Brain pericyte (primary cell): ENCODE measurements at places on chromosomes 7 and 10.

GRCh38 chr10:70849582-70850016 lies 33.9 kb downstream of the SGPL1 start:
- DNase-seq: no peak

GRCh38 chr7:148337246-148337965 lies 253.2 kb upstream of the C7orf33 start:
- no peak for DNase-seq

DNA sequence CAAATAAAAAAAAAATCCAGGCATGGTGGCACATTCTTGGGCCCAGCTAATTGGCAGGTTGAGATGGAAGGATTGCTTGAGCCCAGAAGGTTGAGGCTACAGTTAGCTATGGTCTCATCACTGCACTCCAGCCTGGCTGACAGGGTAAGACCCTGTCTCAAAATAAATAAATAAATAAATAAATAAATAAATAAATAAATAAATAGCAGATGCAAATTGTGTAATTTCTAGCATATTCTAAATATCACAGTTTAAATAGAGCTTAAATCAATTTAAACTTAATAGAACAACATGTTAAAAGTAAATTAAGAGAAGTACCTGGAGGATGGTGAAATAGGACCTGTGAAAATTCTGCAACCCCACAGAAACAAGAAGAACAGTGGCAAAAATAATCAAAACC lies 290.5 kb downstream of the TFEC start:
- DNase-seq: no peak

- DNase-seq: no peak
These were observed 951 bp downstream of the ELOVL3 start for GRCh38 chr10:102227050-102227449.

DNA sequence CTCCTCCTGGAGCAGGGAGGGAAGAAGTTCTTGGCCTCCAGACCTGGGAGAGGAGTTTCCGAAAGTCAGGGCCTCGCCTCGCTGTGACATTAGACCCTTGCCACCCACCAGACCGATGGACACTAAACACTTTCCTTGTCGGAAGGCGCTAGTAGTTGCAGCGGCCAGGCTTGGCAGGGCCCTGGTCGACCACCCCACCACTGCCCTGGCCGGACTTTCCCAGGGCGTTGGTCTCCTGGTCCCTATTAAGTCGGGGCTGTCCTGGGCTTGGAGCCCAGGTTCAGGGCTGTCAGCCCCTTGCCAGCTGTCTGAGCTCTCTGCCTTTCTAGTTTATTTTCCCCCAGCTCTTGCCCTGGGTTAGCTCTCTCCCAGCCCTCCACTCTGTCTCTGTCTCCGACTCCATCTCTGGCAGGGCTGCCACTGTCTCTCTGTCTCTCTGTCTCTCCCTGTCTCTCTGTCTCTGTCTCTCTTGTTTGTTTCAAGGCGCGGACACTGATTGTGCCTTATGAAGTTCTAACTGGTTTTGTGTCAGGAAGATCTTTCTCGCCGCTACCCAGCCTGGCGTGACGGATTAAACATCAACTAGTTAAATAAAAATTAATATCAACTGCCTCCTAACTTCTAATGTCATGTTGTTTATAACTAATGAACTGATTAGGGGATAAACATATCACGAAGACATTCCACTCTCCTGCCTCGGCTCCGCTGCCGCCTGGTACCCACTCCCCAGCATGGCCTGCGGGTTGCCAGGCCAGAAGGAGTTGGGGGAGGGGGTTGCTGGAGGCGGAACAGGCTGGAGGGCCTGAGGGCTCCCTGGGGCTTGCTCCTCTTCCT lies 13.8 kb upstream of the PAX2 start:
- DNase-seq: no peak

DNA sequence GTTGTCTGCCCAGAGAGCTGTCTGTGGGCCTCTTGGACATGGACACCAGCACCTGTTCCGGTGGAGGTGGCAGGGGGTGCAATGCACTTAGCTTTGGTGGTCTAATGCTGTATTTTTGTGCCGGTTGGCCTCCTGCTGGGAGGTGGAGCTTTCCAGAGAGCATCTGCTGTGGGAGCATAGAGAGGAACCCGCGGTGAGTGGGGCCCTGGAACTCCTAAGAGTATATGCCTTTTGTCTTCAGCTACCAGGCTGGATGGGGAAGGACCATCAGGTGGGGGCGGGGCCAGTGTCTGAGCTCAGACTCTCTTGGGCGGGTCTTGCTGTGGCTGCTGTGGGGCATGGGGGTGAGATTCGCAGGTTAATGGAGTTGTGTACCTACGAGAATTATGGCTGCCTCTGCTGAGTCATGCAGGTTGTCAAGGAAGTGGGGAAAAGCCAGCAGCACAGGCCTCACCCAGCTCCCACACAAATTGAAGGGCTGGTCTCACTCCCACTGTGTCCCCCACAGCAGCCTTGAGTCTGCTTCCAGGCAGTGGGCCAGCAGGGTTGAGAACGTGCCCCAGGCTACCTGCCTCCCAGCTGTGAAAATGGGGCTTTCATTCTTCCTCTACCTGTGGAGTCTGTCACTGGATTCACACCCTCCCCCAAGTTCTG lies 29.0 kb downstream of the JAKMIP3 start:
- DNase-seq: no peak

GRCh38 chr7:115015619-115016018 lies 93.7 kb downstream of the MDFIC start:
- DNase-seq: no peak

DNA sequence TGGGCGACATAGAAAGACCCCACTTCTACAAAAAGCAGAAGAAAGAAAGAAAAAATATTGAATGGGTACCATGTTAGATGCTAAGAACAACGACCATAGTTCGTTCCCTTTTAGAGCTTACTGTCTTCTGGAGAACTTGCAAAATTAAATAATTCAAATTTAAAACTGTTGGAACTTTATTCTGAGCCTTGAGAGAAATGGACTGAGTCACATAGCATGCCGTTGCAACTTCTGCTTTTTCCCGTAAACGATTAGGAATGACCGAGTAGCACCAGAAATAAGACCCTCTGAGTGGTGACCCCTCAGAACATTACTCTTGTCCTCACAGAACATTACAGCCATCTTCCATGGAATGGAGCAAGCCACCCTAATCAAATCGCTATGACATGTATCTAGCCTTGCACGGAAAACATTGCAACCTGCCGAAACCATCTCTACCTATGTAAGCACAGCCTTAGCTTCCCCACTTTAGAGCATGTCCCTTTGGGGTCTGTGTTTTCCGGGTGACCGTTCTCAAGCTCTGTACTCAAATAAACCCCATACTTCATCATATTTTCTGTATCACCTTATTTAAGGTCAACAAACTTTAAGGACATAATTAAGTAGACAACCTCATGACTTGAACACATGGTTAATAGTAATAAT lies 179.1 kb downstream of the PRKCQ start:
- DNase-seq: no peak

DNA sequence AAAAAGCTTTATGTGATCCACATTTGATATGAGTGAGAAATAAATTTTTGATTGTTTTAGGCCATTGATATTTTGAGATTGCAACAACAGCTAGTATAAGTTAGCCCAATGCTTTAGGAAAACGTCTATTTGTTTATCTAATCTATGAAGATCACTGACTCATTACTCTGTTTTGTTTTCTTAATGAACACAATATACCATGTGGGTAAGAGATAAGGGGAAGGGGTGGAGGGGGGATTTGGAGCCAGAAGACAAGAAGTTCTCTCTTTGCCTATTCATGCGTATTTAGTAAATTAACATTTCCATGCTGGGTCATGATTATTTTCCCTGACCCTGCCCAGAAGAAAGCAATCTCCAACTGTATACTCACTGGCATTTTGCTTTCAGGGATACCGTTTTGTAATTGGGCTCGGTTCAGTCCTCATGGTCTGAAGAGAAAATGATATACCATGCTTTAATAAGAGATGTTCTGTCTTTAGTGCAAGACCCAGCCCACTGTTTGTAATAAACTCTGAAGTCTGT lies 359.5 kb upstream of the NPSR1 start:
- DNase-seq: no peak

DNA sequence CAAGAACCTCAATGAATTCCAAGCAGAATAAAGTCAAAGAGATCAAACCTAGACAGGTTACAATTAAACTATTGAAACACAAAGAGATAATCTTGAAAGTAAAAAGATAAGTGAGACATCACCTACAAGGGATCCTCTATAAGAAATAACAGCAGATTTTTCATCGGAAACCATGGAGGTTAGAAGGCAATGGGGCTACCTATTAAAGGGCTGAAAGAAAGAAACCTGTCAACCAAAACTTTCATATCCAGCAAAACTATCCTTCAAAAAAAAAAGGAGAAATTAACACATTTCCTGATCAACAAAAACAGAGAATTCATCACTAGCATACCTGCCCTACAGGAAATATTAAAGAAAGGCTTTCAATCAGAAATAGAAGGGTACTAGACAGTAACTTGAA lies 244.9 kb downstream of the ARHGAP12 start:
- DNase-seq: no peak

DNA sequence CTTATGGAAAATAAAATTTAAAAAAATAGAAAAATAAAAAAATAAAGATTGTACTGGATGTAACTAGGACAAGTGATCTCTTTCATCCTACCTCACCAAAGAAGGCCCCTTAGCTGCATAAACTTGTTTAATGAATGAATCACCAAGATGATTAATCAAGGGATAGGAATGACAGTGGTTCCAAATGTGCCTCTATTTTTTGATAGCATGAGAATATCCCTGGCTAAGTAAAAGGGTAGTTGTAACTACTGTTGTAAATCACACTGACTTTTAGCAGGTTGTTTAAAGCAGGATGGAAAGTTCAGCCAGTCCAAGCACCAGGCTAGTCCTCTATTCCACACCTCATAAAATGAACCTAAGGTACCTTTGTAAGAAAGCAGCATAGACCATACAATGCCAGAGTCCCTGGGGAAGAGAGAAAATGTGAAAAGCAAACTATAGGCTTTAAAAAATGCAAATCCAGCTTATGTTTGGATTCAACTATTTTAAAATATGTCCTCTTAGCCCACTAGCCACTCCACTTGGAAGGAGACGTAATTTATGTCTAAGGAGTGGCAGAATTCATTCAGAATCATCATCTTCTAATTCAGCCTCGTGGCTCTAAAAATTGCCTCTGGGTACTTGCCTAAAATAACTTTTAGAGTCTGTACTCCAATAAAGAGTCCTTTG lies 126.8 kb downstream of the SKIDA1 start:
- DNase-seq: no peak

DNA sequence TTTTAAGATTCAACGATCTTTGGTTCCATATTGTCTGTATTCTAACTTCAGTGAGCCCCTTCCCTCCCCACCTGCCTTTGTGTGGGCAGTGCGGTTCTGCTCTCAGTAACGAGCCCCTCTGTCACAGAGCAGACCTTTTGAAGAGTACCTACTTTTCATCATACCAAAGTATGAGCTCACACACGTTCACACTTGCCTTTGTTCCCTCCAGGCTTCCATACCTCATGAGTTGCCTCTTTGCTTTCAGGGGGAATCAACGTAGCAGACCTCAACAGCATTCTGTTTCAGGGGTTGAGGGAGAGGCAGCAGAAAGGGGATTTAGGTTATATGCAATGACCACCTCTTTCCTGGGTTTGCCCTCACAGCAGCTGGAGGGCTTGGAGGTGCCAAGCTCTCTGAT lies 211.4 kb upstream of the MDFIC start:
- no peak for DNase-seq
